Stimulated activated naive CD4-positive, alpha-beta T cell (primary cell): ENCODE measurements at places on chromosomes 12 and 14.

DNA sequence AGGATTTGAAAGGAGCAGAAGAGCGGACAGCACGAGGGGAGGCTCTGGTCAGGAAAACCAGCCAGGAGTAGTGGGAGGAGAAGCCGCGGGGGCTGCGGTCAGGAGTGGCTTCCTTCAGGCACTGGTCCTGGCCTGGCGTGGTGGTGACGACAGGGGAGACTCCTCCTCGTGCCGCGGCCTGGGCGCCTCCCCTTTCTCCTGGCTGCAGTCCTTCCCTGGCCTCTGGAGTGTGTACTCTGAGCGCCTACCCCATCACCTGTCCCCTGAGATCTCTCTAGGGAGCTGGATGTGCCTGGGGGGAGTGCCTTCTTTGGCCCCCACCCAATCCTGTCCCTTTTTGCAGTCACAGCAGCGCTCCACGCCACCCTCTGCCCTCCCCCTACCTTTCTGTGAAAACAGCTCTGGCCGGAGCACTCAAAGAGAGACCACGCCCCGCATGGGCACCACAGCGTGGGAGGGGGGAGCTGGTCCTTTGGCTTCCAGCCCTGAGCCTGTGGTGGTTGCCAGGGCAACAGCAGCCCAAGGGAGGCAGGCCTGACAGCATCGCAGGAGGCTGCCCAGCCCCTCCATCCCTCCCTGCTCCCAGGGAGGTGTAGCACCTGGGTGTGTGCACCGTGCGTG lies 125.9 kb downstream of the CALM1 start:
- no peak for DNase-seq

DNA sequence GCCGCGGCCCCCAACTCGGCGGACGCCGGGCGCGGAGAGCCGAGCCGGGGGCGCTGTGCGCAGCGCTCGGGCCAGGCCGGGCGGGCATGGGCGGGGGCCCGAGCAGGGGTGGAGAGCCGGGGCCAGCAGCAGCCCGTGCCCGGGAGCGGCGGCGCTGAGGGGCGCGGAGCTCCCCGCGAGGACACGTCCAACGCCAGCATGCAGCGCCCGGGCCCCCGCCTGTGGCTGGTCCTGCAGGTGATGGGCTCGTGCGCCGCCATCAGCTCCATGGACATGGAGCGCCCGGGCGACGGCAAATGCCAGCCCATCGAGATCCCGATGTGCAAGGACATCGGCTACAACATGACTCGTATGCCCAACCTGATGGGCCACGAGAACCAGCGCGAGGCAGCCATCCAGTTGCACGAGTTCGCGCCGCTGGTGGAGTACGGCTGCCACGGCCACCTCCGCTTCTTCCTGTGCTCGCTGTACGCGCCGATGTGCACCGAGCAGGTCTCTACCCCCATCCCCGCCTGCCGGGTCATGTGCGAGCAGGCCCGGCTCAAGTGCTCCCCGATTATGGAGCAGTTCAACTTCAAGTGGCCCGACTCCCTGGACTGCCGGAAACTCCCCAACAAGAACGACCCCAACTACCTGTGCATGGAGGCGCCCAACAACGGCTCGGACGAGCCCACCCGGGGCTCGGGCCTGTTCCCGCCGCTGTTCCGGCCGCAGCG lies 639 bp downstream of the FZD10 start:
- DNase-seq: no peak

DNA sequence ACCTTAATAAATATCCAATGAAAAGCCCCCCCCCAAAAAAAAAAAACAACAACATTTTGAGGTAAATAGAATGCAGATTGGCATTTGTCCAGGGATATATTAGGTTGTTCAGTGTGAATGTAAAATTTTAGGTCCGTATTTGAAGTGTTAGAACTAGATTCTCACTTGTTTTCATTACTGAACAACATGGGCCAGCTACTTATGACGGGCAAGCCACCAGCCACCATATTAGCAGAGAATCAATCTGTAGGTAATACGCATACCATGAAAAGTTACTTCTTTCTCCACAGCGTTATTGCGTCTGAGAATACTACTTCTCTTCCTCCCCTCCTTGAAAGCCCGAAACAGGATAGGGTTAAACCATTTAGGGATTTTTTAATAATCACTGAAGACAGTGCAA lies 5.4 kb downstream of the FLRT2 start:
- DNase-seq: no peak

DNA sequence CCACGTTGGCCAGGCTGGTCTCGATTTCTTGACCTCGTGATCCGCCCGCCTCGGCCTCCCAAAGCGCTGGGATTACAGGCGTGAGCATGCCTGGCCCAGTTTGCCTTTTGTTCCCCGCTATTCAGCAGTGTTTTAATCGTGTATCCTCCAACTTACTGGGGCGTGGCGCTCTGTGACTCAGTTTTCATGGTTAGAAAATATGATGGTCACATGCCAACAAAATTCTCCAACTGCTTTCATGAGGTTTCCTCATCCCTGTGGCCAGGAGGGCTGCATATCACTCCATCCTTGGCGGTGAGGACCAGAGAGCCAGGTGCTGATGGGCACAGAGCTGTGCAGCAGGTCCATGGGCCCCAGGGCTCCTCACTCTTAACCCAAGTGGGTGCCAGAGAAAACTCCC lies 33.0 kb upstream of the PRMT8 start:
- no peak for DNase-seq

DNA sequence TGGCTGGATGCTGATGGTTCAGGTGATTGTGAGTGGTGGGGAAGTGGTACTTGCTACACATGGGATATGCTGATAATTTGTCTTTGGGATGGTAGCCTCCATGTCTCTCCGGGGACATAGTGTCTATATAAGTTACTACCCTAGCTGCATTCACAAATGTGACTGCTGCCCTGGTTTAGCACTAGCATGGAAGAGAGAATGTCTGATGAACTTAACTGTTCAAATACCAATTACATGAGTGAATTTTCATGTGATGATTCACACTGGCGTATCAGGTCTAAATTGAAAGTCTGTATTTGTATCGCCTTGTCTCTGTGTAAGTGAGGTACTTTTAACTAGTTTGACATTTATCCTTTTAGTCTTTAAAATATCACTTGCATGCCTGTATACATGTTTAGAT lies 34.4 kb downstream of the ATF7IP start:
- no peak for DNase-seq

DNA sequence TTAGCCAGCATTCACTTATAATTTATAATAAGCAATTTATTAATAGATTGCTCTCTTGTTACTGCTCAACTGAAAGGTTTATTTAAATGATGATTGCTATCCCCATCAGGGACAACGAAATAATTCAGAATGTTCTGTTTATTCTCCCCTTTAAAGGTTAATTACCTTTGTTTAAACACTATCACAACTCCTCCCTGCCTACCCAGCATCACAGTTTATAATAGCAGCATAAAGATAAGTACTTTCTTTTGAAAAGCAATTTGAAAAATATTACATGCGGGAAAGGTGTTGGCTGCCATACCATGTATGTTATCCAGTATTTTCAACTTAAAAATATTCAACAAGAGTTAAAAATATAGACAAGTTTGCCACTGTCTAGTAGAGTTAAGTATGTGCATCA lies 30.6 kb downstream of the SCAF11 start:
- DNase-seq: no peak

DNA sequence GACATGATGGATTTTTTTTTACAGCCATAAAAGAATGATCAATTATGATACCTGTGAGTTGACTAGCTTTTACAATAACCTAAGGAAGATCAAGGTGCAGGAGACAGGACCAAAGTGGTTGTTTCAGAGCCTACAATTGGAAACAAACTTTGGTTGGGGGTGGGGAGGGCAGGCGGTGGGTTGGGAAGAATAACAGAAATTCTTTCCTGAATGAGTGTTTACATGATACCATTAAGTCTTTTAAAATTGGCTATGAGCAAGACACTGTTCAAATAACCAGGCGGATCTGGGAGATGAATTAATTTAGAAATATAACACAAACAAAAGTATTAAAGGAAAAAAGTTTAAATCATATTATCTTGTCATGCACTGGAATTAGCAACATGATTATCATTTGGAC lies 7.2 kb downstream of the NFYB start:
- DNase-seq: no peak

GRCh38 chr14:95292660-95293425 lies 26.9 kb downstream of the CLMN start:
- no peak for DNase-seq

DNA sequence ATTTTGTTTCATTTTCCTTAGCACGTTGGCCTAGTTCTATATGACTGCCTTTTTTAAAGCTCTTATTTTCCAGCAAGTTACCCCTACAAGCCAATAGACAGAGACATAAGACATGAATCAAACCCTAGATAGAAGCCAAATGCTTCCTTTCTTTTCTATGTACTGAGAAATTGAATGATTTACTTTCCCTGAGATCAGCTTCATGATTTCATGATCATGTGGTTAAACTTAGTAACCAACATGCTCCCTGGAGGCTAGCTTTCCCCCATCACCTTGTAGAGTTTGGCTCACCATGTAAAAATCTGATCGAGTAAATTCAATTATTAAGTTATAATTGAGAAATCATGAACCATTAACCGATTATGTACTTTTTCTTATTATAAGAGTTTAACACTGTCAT lies 148.1 kb upstream of the LRIG3 start:
- no peak for DNase-seq

DNA sequence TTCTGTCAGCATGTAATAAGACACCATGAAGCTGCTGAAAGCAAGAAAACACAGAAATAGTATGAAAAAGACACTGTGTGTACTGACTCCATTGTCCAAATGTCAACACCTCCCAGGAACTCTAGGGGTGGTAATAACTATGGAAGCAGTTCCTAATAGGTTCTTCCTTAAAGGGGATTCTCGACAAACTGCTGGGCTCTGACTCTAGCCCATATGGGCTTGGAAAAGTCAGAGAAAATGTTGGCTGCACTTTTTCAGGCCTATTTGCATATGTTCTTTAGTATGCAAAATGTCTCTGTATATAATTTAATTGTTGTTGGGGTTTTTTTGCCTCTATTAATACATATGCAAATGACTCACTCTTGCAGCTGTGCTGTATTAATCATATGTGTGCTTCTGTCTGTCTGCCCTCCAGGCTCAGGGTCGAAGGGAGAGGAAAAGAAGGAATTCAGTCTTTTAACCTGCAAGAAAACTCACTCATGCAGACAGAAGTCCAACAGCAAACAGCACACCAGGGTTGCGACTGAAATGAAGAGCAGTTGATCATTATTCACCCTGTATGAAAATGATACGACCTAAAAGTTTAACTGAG lies 317.6 kb downstream of the SOX5 start:
- no peak for DNase-seq
